ENCODE measurements at places on chromosomes 12 and 14.

GRCh38 chr12:14396071-14396470, 30.6 kb downstream of the ATF7IP start:
- DNase-seq = no peak

DNA sequence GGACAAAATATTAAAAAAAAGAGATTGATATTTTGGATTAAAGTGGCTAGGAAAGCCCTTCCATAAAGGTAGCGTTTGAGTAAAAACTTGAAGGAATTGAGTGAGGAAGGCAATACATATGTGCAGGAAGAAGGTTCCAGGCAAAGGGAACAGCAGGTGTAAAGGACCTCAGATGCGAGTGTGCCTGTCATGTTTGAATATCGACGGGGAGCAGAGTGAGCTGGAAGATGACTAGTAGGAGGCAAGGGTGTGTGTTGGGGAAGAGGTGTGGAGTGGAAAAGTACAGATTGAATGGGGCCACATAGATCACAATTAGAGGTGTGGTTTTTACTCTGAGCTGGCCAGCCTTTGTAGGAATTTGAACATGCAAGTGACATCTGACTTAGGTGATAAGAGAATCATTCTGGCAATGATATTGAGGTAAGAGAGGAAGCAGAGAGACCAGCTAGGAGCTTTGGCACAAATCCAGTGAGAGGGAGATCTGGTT, 15.0 kb upstream of the FBXO33 start:
- DNase-seq = no peak

GRCh38 chr14:66530526-66530925, 22.6 kb downstream of the GPHN start:
- DNase-seq = no peak

DNA sequence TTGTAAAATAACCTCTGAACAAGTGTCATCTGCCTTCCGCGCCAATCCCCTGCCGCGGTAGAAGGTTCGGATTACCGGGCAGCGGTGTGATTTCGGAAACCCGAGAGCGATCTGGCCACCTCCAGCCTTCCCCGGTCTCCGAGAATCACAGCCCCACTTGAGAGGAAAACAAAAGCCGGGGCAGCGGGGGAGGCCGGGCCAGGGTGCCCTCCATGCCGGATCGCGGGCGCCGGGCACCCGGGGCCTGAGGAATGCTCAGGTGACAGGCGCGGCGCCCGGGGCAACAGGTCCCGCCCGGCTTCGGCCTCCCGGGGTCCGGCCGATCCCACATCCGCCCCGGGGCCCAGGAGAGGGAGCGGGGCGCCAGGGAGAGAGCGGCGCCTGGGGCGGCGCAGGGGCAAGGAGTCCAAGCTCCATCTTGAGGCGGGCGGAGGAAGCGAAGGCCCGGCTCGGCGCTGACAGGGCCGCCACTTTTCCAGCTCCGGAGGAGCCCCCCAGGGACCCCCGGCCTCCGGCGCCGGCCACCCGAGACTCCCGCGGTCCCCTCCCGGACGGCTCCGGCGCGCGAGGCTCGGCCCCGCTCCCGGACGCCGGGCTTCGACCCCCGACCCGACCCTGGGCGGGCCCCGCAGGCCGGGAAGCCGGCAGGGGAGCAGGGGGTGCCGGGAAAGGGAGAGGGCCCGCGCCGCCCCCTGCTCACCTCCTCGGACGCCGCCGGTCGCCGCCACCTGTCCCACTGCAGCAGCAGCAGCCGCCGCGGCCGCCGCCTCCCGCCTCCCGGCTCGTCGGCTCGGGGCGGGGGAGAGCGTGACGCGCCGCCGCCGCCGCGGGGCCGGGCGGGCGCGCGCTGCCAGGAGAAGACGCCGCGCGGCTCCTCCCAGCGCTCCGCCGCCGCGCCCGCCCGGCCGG, at the start of gene CLIP1:
CLIP1 (minus strand) TSS at position 849 of the 909 bp plus-strand sequence. CDS start 42,217 bp downstream, outside the sequence.
- DNase-seq = peak; percentile 85

- peak; percentile 42 for DNase-seq
Observed at GRCh38 chr12:116236148-116236731, 41.3 kb downstream of the MED13L start.

- DNase-seq = no peak
Observed at GRCh38 chr14:24425704-24426103, 3.8 kb downstream of the CBLN3 start.

DNA sequence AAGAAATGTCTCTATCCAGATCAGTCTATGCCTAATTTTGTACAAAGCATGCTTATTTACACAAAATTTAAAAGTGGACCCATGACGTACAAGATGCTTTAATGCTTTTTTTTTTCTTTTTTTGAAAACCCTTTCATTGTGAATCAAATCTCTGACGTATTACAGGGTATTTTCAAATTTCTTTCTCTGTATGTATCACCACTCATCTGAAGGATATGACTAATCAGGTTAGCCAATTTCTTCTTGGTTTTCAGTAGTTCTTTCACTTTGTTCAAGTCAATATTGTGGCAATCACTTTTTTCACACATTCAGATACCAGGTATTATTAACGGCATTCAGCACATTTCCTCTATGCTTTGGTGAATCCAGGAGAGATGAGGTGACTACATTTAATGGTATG, 685.3 kb downstream of the TRHDE start:
- no peak for DNase-seq

DNA sequence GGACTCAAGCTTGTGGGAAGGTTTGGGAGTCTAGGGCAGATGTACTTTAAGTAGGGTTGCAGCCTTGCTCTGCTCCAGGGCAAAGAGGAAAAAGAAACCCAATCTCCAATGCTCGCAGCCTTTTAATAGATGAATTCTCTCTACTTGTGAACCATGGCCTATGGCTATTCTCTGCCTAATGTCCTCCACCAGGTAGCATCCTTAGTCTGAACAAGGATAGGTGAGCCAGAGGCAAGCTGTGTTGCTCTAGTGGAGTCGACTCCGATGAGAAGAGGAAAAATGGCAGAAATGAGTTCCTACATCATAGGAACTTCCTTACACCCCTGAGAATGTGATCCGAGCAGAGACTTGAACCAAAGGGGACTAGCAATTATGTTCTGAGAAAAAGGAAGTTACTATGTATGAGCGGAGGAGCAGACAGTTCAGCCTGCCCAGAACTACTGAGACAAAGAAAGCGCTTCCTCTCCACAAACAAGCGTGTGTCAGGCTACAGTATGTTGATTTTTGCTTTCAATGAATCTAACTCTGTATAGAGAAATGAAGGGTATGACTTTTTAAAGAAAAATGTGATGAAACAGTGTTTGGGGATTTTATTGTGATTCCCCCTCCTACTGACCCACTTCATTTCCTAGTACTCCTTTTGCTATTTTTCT, 153.6 kb upstream of the ARID2 start:
- no peak for DNase-seq

DNA sequence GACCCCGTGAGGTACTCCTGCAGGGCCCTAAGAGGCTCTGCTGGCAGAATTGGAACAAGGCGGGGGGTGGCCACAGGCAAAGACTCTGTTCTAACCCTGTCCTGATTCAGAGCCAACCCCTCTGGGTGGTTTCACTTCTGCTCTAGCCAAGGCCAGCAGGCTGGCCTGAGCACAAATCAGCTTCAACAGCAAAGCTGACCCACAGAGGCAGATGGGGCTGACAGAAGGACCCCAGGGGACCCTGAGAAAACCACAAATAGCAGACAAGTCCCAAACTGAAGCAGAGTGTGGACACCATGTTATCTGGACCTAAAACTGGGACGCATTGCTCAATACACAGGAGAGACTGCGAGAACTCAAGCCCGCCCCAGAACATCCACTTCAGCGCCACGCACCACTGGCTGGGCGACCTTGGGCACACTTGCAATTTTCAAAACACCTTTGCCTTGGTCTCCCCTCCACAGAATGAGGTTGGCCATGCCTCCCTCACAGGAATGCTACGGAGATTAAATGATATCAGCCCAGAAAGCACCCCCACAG, 76.4 kb upstream of the DICER1 start:
- DNase-seq = no peak

DNA sequence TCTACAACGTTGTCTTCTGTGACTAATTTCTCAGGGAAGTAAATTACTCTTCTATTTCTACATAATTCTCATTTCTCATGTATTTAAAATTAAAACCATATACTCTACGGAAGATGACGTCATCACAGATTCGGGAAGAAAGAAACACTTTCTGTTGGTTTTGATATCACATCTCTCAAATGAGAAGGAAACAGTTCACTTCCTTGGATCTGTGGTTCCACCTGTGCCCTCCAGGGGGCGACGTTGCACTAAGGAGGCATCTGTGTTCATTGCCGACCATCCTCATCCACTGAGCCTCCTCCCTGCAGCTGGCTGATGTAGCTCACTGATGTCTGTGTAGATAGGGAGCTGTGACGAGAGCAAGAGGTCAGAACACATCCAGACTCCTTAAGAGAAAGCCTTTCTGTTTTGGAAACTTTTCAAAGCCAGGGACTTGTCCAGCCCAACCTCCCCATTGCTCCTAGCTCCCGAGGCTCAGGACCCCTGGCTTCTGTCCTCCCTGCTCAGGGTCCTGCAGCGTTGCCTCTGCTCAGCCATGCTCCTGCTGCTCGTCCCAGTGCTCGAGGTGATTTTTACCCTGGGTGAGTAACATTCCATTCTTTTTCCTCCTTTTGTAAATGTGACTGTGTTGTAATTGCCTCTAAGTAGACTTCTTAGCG, 172.7 kb upstream of the OR4E1 start:
- peak; percentile 9 for DNase-seq

GRCh38 chr14:96380735-96381134, 11.2 kb upstream of the AK7 start:
- no peak for DNase-seq

- no peak for DNase-seq
Observed at GRCh38 chr14:98512501-98513251, 759.3 kb downstream of the BCL11B start.

DNA sequence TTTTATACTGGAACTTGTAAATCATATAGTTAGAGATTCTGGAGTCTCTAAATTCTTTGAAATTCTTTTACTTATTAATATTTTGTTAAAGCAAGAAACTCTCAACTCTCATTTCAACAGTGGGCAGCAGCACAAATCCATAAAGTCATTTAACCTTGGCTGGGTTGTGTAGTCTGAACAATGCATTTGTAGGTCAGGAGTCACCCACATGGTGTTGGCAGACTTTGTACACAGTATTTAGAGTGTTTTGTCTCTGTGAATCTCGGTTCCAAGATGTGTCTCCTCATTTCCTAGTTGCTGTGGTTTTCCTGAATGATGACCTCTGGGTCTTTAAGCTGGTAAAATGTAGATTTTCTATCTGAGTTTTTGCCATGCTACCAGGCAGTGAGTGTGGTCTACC, 20.8 kb upstream of the STRAP start:
- no peak for DNase-seq

DNA sequence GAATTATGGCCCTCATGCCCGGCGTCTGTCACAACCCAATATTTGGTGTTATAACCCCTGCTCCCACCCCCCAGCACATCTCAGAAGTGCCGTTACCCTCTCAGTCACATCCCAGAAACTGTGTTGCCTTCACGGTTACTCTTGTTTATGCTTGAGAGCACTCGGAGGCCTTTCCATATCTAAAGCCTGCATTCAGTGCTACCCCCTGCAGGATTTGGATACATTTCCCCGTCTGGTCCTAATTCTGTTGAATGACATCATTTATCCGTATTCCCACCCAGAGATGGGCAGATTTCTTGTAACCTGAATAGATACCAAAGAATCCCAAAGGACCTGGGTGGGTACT, 19.1 kb upstream of the FOS start:
- DNase-seq = no peak

DNA sequence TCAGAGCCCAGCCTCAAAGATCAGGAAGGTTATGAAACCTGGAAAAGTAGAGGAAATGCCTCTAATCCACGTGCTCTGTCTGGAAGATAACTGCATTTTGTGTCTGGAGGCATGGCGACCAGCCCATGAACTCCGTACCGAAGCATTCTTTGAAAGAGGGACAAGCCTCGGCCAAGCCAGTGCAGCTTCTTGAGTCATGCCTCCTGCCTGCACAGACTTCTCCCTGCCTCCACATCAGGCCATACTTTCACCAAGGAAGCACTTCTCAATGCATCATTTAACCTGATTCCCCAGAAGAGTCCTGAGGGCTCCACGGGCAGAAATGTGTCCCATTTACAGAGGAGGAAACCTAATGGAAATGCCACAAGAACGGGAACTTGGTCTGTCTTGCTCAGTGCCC, 3.4 kb downstream of the ACTN1 start:
- no peak for DNase-seq

DNA sequence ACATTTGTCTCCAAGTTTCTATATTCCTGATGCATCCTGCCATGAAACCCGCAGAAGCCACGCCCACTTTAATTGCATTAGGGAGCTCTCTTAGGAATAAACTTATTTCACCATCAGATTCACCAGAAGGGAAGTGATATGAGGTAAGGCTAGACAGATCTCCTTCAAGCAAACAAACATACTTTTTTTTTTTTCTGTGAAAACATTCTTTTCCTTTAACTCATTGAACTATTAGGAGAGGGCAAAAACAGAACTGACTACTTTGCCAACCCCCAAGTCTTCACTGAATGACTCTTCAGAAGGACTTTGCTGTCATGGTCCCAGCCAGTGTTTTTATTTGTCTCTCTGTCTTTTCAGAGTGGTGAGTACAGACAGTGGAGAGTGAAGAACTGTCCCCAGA, 48.4 kb downstream of the GTF2A1 start:
- DNase-seq = no peak

- DNase-seq = peak; percentile 89
Observed at GRCh38 chr12:51954561-51955361, 3.3 kb downstream of the ACVR1B start.

DNA sequence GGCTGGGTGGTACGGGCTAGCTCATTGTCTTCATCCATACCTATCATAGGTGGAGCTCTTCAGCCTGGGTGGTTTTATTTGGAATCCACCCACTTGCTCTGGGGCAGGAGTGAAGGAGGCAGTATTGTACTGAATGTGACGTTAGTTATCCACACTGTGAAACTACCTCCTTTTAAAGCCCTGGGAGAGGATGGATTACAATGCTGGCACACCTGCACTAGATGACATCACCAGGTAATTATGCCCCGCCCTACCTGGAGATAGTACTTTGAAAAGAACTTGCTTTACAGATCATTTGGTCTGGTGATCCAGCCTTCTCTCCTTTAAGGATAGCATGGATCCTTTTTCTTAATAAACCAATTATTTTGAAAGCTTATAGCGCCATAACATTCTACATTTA, 78.0 kb downstream of the B4GALNT3 start:
- DNase-seq = peak; percentile 88

GRCh38 chr12:6451348-6452244, at the start of gene TAPBPL:
Gene TAPBPL (plus strand): TSS chr12:6452042. CDS start chr12:6452249, 207 bp downstream.
- peak; percentile 89 for DNase-seq

GRCh38 chr12:110048242-110049027, at the start of gene C12orf76:
Gene C12orf76 (minus strand): TSS chr12:110048522. CDS start chr12:110048495, 27 bp downstream.
- peak; percentile 98 for DNase-seq

DNA sequence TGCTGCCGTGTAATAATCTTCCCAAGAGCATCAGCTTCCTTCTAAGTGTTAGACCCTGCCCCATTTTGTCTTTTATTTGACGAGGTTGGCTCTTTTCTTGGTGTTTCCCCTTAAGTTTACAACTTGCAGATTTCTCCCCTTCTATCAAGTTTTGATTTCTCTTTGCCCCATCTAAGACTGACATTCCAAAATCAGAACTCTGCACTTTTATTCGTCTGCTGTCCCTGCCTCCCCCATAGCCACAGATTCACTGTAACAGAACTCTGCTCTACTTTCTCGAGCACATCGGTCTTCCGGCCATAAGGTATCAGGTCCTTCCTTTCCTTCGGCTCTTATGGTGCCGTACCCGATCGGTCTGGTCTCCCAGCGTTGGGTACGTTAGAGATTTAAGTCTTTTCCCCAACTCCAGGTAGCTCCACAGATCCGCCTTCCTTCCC, 563 bp downstream of the DCP1B start:
- DNase-seq = peak; percentile 6

GRCh38 chr14:68060198-68060597, 240.6 kb downstream of the RAD51B start:
- no peak for DNase-seq

Measured in LoVo (cell line).